ENCODE measurements at places on chromosomes 3 and 15.

DNA sequence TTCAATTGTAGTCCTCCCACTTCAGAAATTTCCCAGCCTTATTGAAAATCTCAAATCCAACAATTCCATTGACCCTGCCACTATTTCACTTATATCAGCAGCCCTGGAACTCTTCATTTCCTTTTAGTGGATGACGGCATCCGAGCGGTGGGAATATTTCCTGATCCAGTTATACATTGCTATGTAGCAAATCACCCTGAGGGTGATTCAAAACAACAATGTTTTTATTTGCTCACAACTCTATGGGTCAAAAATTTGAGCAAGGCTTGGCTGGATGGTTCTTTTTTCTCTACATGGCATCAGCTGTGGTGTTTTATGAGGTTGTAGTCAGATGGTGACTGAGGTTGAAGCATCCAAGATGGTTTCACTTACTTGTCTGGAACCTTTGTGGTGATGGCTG lies 70.5 kb downstream of the CHST2 start:
- DNase-seq = no peak

GRCh38 chr15:74907163-74907870 lies 666 bp upstream of the FAM219B start:
- DNase-seq = no peak

DNA sequence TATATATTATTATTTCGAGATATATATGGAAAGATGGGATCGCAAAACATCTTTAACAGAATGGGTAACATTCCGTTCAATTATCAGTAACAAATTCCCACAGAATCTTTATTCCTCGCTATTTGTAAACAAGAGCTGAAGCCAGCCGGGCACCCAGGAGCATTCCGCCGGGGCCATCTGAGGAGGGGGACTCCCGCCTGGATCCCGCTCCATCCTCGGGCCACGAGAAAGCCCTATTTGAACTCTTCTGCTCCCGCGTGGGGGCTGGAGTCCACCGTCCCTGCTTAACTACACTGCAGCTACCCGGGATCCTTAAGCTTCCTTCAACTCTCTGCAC lies 687 bp downstream of the GPR176 start:
- DNase-seq = no peak

- no peak for DNase-seq
These were observed 376.8 kb upstream of the SEMA6D start for GRCh38 chr15:47340571-47340920.

DNA sequence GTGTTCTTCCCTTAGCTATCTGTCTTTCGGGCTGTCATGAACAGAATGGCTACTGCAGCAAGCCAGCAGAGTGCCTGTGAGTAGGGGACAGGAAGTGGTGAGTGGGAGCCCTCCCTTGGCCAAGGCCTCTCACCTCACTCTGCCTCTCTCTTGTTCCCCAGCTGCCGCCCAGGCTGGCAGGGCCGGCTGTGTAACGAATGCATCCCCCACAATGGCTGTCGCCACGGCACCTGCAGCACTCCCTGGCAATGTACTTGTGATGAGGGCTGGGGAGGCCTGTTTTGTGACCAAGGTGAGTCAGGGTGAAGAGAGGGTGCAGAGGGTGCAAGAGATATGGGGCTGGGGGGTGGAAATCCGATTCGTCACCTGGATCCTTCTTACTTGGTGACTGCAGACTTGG lies 3.0 kb downstream of the DLL4 start:
- no peak for DNase-seq

- DNase-seq = no peak
These were observed 1.4 kb downstream of the ACTC1 start for GRCh38 chr15:34793901-34794300.

- DNase-seq = no peak
These were observed 44.5 kb downstream of the KY start for GRCh38 chr3:134606033-134607025.

GRCh38 chr15:99712415-99712814 lies 20.8 kb downstream of the LYSMD4 start:
- no peak for DNase-seq
